Lung (tissue), 17 donors: ENCODE measurements at places on chromosomes 7 and 10. TPM values are rescaled to one million over a fixed set of nuclear protein-coding genes. Genes with fewer than 3 reads are reported as not detected.

GRID2IP gene
- total RNA-seq, result 0.80 TPM

CPA2 gene
- not detected for total RNA-seq

RHOBTB1 gene
- total RNA-seq, result 27.2 TPM

ARL3 gene
- total RNA-seq, result 12.2 TPM

HBP1 gene
- 187 TPM for total RNA-seq

MINPP1 gene
- 31.2 TPM for total RNA-seq

NODAL gene
- not detected for total RNA-seq

ZNF775 gene
- 4.4 TPM for total RNA-seq

PRTFDC1 gene
- total RNA-seq, result 12.5 TPM

NPC1L1 gene
- 0.48 TPM for total RNA-seq

ARF5 gene
- 127 TPM for total RNA-seq

ZNF853 gene
- 5.3 TPM for total RNA-seq

NME8 gene
- 0.28 TPM for total RNA-seq

FAM25G gene
- total RNA-seq, result not detected

PODXL gene
- 71.2 TPM for total RNA-seq

CUZD1 gene
- total RNA-seq, result 1.5 TPM
